SW480 (cell line): ENCODE measurements at places on chromosomes 7 and 10.
A peak's percentile ranks its signal among the peaks of the same experiment; 100 is the strongest.

DNA sequence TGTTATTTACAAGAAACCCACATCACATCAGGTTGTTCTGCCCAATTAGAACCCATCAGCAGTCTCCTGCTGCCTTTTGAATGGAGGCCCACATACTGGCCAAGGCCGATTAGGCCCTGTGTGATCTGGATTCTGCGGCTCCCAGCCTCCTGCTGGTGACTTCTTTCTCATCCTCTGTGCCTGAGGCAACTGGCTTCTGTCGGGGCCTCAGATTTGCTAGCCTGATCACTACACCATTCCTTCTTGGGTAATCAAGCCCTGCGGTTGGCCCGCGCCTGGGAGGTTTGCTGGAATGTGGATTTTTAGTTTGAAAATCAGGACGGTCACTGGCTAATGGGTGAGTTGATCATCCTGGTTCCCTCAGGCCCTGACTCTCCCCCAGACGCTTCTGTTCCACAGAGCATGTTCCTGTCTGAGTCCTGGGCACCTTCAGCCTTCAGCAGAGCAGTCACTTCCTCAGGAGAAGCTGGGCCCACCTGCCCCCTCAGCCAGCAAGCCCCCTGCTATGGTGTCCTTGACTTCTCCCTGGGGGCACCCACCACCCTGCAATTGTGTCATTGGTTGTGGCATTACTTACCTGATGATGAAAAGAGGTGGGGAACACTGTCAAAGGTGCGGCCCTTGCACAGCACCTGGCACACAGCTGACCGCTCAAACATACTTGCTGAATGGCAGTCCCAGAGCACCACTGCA lies 207.6 kb downstream of the PHTF2 start:
- DNase-seq: no peak

- no peak for DNase-seq
These were observed 128.5 kb upstream of the VKORC1L1 start for GRCh38 chr7:65744406-65744805.

DNA sequence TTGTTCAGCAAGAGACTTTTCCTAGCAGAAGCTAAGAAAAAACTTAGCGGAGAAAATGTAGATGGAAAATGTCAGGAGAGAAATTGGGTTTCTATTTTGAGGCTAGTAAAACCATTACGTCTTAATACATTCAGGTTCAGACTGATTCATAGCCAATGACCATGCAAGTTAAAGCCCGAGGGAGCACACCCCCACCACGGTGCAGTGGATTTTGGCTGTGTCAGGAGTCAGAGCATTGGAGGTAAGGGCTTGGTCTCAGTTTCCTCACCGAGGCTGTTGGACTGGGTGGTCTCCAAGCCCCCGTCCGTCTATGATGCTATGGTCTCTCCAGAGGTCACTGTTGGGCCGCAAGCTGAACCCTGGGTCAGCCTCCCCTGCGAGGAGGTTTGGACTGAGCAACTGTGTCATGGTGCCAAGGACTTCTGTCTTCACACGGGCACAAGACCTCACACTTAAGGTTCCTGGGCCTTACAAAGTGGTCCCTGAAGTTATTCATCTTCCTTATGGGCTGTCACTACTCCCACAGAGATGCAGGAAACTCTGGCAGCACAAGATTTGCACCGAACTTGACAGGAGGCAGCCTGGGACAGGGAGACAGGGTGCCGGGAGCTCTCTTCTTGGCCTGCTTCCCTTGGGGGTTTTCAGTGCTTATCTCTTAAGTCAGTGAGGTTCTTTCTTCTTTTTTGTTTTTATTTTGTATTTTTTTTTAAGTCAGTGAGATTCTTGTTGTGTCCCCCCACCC lies 186.8 kb downstream of the PHTF2 start:
- no peak for DNase-seq

DNA sequence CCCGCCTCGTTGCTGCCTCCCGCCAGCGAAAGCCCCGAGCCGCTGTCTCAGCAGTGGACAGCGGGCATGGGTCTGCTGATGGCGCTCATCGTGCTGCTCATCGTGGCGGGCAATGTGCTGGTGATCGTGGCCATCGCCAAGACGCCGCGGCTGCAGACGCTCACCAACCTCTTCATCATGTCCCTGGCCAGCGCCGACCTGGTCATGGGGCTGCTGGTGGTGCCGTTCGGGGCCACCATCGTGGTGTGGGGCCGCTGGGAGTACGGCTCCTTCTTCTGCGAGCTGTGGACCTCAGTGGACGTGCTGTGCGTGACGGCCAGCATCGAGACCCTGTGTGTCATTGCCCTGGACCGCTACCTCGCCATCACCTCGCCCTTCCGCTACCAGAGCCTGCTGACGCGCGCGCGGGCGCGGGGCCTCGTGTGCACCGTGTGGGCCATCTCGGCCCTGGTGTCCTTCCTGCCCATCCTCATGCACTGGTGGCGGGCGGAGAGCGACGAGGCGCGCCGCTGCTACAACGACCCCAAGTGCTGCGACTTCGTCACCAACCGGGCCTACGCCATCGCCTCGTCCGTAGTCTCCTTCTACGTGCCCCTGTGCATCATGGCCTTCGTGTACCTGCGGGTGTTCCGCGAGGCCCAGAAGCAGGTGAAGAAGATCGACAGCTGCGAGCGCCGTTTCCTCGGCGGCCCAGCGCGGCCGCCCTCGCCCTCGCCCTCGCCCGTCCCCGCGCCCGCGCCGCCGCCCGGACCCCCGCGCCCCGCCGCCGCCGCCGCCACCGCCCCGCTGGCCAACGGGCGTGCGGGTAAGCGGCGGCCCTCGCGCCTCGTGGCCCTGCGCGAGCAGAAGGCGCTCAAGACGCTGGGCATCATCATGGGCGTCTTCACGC lies 825 bp downstream of the ADRB1 start:
- DNase-seq: no peak

DNA sequence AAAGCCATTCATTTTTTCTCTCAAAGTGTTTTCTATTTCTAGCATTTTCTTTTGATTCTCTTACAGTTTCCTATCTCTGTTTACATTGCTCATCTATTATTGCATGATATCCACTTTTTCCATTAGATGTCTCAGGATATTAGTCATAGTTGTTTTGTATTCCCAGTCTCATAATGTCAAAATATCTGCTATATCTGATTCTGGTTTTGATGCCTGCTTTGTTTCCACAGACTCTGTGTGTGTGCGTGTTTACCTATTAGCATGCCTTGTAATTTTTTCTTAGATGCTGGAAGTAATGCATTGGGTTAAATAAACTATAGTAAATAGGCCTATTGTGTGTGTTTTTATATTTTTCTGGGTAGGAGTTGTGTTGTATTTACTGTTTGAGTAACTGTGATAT lies 1126.3 kb downstream of the SORCS1 start:
- DNase-seq: no peak

- DNase-seq: no peak
These were observed 107.9 kb downstream of the POU6F2 start for GRCh38 chr7:39085590-39086049.

DNA sequence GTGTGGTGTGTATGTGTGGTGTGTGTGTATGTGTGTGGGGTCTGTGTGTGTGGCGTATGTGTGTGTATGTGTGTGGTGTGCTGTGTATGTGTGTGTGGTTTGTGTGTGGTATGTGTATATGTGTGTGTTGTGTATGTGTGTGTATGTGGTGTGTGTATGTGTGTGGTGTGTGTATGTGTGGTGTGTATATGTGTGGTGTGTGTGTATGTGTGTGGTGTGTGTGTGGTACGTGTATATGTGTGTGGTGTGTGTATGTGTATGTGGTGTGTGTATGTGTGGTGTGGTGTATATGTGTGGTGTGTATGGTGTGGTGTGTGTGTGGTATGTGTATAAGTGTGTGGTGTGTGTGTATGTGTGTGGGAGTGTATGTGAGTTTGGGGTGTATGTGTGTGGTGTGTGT lies 428.7 kb downstream of the PAXIP1 start:
- no peak for DNase-seq

DNA sequence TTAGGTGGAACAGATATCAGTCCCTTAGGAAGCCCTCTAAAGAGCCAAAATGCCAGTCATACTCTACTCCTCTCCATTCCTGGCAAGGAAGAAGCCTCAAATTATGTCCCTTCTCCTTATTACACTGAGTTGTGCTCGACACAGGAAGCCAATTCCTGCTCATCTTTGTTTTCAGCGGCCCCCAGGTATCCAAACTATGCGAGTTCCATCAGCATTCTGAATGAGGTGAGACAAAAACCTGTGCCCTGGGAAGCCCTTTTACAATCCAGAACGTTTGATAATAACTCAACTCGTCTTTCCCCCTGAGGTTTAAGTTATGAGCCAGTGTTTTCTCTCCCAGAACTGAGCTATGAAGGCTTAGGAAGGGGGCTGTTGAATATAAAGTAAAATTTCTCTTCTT lies 580.5 kb downstream of the NXPH1 start:
- no peak for DNase-seq

DNA sequence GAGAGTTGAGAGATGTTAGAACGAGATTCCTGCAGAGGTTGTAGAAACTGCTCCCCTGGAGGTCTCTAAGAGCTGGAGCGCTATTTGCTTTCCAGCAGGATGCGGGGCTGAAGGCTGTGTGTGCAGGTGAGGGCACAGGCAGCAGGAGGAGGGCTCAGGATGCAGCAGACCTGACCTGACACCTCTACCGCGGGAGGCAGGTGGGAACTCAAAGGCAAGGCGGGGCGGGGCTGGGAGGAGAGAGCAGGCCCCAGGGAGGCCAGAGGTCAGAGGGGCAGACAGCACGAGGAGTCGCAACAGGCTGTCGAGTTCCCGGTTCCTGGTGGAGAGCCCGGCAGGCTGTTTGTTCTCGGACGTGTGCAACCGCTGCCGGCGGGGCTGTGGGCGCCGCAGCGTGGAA lies 7.9 kb upstream of the CRTAC1 start:
- DNase-seq: no peak

- DNase-seq: no peak
These were observed 29.1 kb downstream of the LRRC18 start for GRCh38 chr10:48910548-48910947.

GRCh38 chr7:52311886-52312285 lies 723.5 kb upstream of the POM121L12 start:
- peak; percentile 95 for DNase-seq

DNA sequence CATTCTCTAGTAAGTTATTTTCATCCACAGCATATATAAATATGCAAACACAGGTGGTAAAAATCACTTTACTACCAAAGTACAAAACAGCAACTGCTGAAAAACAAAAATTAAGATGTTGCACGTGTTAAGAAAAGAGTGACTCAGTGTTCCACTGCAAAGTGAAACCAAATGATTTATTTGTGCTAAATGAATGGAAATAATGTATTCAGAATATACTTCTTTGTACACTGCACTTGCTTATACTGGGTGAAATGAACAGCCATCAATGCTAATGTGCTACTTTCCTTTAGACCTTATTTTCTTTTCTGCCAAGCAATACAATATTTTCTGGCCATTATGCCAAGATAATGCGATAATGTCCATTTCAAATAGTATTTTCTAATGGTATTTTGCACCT lies 38.3 kb upstream of the MRLN start:
- DNase-seq: no peak

DNA sequence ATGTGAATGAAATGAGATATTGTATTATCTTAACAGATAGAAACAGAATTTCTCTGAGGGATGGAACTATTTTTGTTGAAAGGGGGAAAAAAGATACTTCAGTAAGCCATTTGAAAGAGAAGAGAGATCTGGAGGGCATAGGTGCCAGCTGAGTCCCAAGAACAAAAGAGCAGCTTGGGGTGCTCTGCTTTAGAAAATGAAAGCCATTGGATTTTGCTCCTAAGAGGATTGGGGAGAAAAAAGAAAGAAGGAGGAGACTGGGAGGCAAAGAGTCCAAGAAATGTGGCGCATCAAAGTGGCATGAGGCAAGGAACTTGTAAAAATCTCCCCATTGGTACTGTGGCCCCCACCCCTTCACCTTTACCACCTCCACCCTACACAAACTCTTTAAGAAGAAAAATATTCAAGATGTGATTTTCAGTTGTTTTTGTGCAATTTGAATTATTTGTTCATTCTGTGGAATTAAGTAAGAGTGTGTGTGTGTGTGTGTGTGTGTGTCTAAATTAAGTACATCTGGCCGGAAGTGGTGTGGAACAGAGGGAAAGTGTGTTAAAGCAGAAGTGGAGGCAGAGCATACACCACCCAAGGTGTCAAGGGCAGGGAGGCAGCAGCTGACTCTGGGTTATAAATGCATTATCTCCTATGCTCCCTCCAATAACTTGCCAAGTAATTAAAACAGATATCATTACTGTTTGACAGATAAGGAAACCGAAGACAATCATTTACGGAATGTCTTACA lies 9.9 kb upstream of the GNAI1 start:
- no peak for DNase-seq

- peak; percentile 73 for DNase-seq
These were observed 846 bp downstream of the MINPP1 start for GRCh38 chr10:87505366-87506111.

DNA sequence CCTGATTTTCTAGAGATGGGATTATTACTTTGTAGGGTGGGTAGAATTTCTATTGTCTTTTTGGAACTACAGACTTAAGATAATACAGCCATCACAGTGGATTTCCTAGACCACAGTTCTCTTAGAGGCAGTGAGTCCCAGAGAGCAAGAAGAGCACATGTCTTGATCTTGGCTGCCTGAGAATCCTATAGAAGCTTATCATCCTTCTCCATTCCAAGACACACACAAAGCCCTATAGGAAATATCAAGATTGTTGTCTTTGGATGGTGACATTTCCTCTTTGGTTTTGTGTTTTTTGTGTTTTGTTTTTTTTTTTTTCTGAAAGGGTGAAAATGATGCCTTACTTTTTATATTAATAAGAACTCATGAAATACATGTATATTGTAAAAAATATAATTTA lies 143.1 kb downstream of the AHR start:
- no peak for DNase-seq

DNA sequence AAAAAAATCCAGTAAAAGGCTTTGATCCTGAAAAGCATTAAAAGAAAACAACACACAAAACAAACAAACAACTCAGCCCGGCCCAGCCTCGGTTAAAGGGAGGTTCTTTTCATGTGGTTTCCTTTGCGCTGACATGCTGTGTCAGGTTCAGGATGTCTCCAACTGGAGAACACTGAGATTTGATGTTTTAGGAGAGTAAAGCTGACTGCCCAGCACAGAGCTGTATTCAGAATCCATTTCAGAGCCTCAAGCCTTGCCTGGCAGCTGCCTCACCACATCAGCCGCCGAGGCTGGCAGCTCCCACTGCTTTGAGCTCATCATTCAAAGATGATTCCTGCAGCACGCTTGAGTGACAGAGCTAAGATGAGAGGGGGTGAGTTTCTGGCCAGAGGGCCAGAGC lies 205.8 kb upstream of the LYZL1 start:
- DNase-seq: peak; percentile 99

DNA sequence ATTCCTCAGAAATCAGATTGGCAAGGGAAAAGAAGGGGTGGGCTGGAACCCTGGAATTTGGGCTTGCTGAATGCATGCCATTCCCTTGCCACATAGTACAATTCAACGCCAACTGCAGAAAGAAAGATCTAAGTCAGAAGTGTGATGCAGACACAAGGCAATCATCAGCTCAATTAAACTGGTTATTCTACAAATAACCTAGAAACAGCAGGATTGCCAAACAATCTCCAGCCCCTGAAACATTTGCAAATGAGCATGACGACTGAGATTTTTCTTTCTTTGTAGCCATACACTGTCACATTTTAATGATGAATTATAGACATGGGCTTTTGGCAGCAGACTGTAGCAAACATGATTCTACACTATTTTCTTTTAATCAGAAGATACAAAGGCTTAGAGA lies 16.5 kb upstream of the CREB5 start:
- no peak for DNase-seq

GRCh38 chr10:124904796-124905195 lies 37.1 kb upstream of the ZRANB1 start:
- DNase-seq: no peak
